Endothelial cell of umbilical vein (primary cell): ENCODE measurements at places on chromosomes 16 and 17. TPM values are rescaled to one million over a fixed set of nuclear protein-coding genes. Genes with fewer than 3 reads are reported as not detected.
A peak's percentile ranks its signal among the peaks of the same experiment; 100 is the strongest.

DNA sequence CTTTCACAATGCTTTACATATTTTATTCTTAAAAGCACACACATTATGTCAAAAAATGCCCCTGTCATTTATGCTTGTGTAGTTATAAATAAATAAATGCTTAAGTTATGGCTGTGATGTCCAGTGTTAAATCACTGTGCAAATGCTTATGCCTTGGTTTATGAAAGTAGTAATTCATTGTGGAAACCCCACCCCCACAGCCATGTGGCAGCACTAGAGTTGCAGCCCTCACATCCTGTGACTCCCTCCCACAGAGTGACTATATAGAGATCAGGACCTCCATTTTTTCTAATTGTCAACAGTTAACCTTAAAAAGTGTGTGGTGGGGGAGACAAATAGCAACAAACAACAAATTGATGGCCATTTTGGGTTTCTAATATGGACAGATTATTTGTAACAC is 2.4 kb downstream of the SKAP1 start:
- peaks cover 34% of the 10 kb centered on the region for H3K27me3 ChIP-seq
- H3K36me3 ChIP-seq: no peaks in the 10 kb centered on the region
- H3K4me1 ChIP-seq: peaks cover 12% of the 10 kb centered on the region
- H3K27ac ChIP-seq: no peak overlapping the region
- H3K4me3 ChIP-seq: no peak overlapping the region
- no peak for DNase-seq

DNA sequence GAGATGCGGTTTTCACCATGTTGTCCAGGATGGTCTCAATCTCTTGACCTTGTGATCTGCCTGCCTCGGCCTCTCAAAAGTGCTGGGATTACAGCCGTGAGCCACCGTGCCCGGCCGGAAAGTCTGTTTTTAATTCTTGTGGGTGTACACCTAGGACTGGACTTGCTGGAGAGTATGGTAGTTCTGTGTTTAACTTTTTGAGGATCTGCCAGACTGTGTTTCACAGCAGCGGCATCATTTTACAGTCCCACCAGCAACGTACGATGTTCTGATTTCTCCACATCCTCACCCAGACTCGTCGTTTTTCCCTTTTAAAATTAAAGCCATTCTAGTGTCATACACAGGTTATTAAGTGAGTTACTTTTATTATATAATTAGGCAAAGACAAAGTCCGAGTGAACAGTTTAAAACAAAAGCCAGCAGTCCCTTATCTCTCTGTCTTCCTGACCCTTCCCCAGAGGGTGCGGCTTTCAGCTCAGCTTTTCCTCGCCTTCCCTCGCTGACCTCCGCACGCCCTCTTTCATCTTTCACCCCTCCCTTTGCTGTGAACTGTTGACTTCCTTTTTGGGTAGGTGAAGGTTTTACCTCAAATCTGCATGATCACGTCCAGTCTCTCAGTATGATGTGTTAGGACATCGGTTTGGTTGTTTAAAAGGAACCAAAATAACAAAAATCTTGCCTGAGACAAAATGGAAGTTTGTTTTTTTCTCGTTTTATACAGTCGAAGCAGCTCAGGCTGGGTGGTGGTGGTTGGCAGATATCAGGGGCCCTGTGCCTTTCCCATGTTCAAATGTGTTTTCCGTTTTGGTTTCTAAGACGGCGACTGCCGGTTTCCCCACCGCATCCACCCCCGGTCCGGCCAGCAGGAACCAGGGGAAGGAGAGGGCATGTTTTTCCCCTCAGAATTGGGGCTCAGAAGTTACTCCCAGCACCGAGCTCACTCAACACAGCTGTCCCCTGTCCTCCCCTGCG is 18.0 kb downstream of the FAM234A start:
- H3K27ac ChIP-seq: peak overlapping the region; percentile 59
- peak; percentile 53 for DNase-seq
- H3K36me3 ChIP-seq: peaks cover 2% of the 10 kb centered on the region
- no peak overlapping the region for H3K4me3 ChIP-seq
- H3K4me1 ChIP-seq: peaks cover 12% of the 10 kb centered on the region
- H3K27me3 ChIP-seq: no peaks in the 10 kb centered on the region

DNA sequence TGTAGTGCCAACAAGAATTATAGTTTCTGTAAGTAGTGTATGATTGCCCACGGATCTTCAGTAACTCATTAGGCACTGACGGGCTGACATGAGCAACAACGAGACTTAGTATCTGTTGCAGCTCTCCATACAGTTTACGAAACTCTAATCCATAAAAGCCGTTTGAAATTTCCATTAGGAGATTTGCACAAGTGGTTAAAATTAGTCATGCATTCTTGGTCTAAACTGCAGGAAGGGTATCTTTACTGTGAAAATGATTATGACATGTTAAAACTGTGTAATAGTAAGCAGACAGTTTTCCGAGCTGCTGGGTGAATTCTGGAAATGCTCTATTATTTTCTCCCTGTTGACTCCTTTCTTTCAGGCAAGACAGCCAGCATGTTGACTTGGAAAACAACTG is 605.0 kb downstream of the WWOX start:
- no peak overlapping the region for H3K27ac ChIP-seq
- H3K4me3 ChIP-seq: no peak overlapping the region
- no peaks in the 10 kb centered on the region for H3K4me1 ChIP-seq
- H3K27me3 ChIP-seq: no peaks in the 10 kb centered on the region
- no peak for DNase-seq

PRSS8 gene
- not detected in 2 replicates for total RNA-seq

GRCh38 chr17:63481488-63481870 is 4.6 kb downstream of the ACE start:
- no peaks in the 10 kb centered on the region for H3K27me3 ChIP-seq
- H3K27ac ChIP-seq: no peak overlapping the region
- DNase-seq: no peak

LPO gene
- total RNA-seq: not detected in 2 replicates

GRCh38 chr17:4566785-4567184 is 6.4 kb upstream of the GGT6 start:
- peak; percentile 49 for DNase-seq
- no peaks in the 10 kb centered on the region for H3K36me3 ChIP-seq
- no peaks in the 10 kb centered on the region for H3K27me3 ChIP-seq
- H3K4me3 ChIP-seq: no peak overlapping the region
- H3K4me1 ChIP-seq: no peaks in the 10 kb centered on the region

SPATA32 gene
- total RNA-seq: not detected in 2 replicates

- no peak overlapping the region for H3K4me3 ChIP-seq
- DNase-seq: no peak
- peaks cover 3% of the 10 kb centered on the region for H3K27me3 ChIP-seq
Measured at GRCh38 chr17:63914471-63914870, 3.4 kb upstream of the CSHL1 start.

GRCh38 chr17:76497979-76498875 is 3.0 kb downstream of the RHBDF2 start:
- no peak overlapping the region for H3K4me3 ChIP-seq
- H3K27me3 ChIP-seq: no peaks in the 10 kb centered on the region
- H3K27ac ChIP-seq: peak overlapping the region; percentile 93
- H3K4me1 ChIP-seq: peaks cover 42% of the 10 kb centered on the region

DRC3 gene
- 1.6 and 2.3 TPM in 2 replicates for total RNA-seq

GRCh38 chr16:7335991-7336634 is 3.5 kb downstream of the RBFOX1 start:
- no peaks in the 10 kb centered on the region for H3K27me3 ChIP-seq
- H3K27ac ChIP-seq: no peak overlapping the region
- no peak overlapping the region for H3K4me3 ChIP-seq
- H3K36me3 ChIP-seq: no peaks in the 10 kb centered on the region
- H3K4me1 ChIP-seq: no peaks in the 10 kb centered on the region
- no peak for DNase-seq

GRCh38 chr17:78369791-78370381 is 8.6 kb upstream of the PGS1 start:
- no peak for DNase-seq
- H3K27me3 ChIP-seq: no peaks in the 10 kb centered on the region
- peaks cover 19% of the 10 kb centered on the region for H3K4me1 ChIP-seq
- no peak overlapping the region for H3K4me3 ChIP-seq

- H3K36me3 ChIP-seq: no peaks in the 10 kb centered on the region
- no peak overlapping the region for H3K4me3 ChIP-seq
- H3K27me3 ChIP-seq: peaks cover 6% of the 10 kb centered on the region
- H3K27ac ChIP-seq: no peak overlapping the region
- peaks cover 8% of the 10 kb centered on the region for H3K4me1 ChIP-seq
Measured at GRCh38 chr17:17671369-17672129, 9.7 kb upstream of the RAI1 start.

DNA sequence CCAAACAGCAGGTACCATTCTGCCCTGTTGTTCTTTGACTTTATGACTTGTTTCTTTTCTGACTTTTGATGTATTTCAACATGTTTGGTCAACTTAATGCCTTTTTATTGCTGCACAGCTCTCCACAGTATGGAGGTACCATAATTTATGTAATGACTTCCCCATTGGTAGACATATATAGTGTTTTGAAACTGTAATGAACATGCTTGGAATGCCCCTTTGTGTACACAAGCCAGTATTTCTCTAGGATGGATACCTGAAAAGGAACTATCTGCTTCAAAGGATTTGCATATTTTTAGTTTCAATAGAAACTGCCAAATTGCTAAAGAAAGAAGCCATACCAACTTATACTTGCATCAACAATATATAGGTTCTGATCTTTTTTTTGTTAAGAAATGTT is 66.1 kb downstream of the NOG start:
- H3K4me3 ChIP-seq: no peak overlapping the region
- no peaks in the 10 kb centered on the region for H3K36me3 ChIP-seq
- no peaks in the 10 kb centered on the region for H3K4me1 ChIP-seq
- DNase-seq: no peak

GRCh38 chr16:73878611-73879010 is 418.0 kb upstream of the PSMD7 start:
- peak; percentile 65 for DNase-seq
- H3K4me3 ChIP-seq: no peak overlapping the region
- H3K4me1 ChIP-seq: no peaks in the 10 kb centered on the region
- H3K27ac ChIP-seq: no peak overlapping the region
- H3K36me3 ChIP-seq: no peaks in the 10 kb centered on the region
- no peaks in the 10 kb centered on the region for H3K27me3 ChIP-seq

GRCh38 chr17:60047046-60047445 is 31.7 kb downstream of the HEATR6 start:
- peaks cover 23% of the 10 kb centered on the region for H3K36me3 ChIP-seq
- H3K27me3 ChIP-seq: no peaks in the 10 kb centered on the region
- H3K4me1 ChIP-seq: no peaks in the 10 kb centered on the region
- no peak for DNase-seq
- H3K27ac ChIP-seq: no peak overlapping the region

DNA sequence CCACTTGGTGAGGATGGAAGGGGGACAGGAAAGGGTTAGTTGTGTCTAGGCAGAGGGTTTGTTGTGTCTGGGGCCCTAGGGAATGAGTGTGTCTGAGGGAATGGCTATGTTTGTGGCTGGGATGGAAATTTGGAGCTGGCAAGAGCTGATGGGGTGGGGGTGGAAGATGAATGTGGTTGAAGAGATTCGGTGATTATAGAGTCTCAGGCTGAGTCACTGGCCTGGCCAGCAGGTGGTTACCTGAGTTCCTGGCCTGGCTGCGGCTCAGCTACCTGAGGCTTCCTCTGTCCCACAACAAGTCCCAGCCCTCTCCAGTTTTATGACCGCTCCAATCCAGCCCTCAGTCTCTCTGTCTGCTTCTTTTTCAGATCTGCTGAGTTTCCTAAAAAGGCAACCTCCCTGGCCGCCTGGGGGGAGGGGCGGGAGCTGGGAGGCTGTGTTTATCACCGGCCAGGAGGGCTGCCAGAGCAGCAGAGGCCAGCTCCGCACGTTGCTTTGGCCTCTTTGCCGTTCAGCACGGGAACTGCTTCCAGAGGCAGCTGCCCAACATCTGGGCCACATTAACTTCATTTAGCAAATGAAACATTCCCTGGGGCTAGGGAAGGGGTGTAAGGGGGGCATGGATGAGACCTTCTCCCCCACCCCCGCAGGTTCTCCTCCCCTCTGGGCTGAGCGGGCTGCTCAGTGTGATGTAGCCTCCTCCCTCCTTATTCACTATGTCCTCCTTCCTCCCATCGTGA is 21.8 kb downstream of the ITGB3 start:
- no peaks in the 10 kb centered on the region for H3K27me3 ChIP-seq
- no peak for DNase-seq
- no peak overlapping the region for H3K4me3 ChIP-seq
- H3K36me3 ChIP-seq: no peaks in the 10 kb centered on the region
- H3K4me1 ChIP-seq: peaks cover 21% of the 10 kb centered on the region

MGAT5B gene
- 2.1 and 2.3 TPM in 2 replicates for total RNA-seq

PERCC1 gene
- total RNA-seq: not detected in 2 replicates

DNA sequence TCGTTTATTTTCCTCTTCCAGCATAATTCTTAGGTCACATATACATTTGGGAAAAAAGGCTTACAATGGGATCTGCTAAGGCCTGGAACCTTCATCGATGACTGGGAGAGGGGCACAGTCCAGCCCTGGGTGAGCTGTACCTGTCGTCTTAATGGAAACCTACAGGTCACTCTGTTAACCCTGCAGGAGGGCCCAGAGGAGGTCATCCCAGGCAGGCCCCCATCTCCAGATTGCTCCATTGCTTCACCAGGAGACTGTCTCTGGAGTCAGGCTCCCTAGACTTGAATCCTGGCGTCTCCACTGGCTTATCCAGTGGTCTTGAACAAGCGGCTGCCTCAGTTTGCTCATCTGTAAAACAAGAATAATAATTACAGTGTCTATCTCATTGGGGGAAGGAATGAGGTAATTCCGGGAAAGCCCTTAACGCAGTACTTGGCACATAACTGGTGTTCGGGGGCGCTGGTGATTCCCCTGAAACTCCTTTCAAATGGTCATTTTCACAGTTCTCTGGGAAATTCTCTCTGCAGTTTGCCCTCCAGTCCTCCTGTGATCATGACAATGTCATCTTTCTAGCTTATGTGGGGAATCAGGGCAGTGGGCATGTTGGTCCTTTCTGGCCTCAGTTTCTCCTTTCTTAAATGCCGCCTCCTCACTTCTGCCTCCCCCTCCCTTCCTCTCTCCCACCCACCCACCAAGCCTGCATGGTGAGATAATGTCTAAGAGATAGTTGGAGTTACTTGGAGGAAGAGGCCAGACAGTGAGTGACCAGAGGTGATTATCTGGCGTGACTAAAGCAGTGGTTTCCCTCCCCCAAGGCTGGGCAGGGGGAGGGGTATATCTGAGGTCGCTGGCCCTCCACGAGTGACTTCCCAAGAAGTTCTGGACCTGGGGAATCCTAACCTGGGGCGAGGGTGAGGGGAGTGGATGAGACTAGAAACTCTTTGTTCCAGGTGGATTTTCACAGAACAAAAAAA is 31.3 kb upstream of the TAC4 start:
- H3K4me1 ChIP-seq: no peaks in the 10 kb centered on the region
- no peak overlapping the region for H3K4me3 ChIP-seq
- no peaks in the 10 kb centered on the region for H3K36me3 ChIP-seq
- no peak overlapping the region for H3K27ac ChIP-seq
- H3K27me3 ChIP-seq: peaks cover 19% of the 10 kb centered on the region
- DNase-seq: no peak

IL32 gene
- total RNA-seq: 55.7 and 127 TPM in 2 replicates

- no peaks in the 10 kb centered on the region for H3K4me1 ChIP-seq
- no peaks in the 10 kb centered on the region for H3K36me3 ChIP-seq
- H3K27me3 ChIP-seq: no peaks in the 10 kb centered on the region
- H3K27ac ChIP-seq: no peak overlapping the region
- no peak overlapping the region for H3K4me3 ChIP-seq
Measured at GRCh38 chr16:61872778-61873119, 163.5 kb downstream of the CDH8 start.
